ENCODE measurements at places on chromosomes 1 and 21. TPM values are rescaled to one million over a fixed set of nuclear protein-coding genes. Genes with fewer than 3 reads are reported as not detected.

- no peak for DNase-seq
Measured at GRCh38 chr1:66433611-66434010, 100.3 kb upstream of the SGIP1 start.

- DNase-seq = no peak
Measured at GRCh38 chr21:31287201-31287600, 56.9 kb downstream of the TIAM1 start.

Gene GJA5
- total RNA-seq = 13.1 TPM

DNA sequence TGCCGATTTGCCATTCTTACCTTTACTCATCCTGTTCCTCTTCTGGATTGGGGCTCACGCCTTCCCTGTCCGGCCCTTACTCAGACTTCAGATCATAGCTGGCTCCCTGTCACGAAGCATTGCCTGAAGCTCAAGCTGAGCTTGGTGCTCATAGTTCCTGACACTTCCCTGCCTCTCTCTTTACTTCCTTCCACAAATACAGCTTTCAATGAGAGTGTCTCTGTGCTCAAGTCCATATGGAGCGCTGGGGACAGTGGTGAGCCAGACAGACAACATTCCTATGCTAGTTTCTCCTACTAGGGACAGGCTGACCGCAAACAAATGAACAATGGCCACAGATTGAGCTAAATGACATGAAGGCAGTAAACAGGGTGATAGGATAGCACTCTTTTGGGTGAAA, 38.1 kb downstream of the HHAT start:
- DNase-seq = no peak

Gene RIPK4
- 0.12 TPM for total RNA-seq

GRCh38 chr1:7218210-7218832, 433.1 kb downstream of the CAMTA1 start:
- no peak for DNase-seq

Gene VSIG8
- not detected for total RNA-seq

Gene ANKRD45
- 0.35 TPM for total RNA-seq

Gene S100A1
- total RNA-seq = 2,730 TPM

DNA sequence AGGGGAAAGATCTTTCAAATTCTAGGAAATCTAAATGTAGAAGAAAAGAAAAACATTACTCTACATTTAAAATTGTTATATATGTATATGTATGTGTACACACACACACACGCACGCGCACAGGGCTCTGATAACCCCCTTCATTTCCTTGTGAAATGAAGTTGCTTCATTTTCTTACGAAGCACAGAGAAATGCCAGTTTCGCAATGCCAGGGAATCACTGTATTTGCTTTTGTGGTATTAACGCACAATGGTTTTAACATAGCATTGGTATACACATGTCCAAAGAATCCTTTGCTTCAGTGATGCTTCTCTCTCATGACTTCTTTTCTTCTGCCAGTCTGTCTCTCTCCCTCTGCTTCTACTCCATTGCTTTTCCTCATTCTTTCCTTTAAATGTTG, 8.4 kb upstream of the DDAH1 start:
- no peak for DNase-seq
